ENCODE measurements at places on chromosomes 12 and 14. TPM values are rescaled to one million over a fixed set of nuclear protein-coding genes. Genes with fewer than 3 reads are reported as not detected.

Gene CABP1
- not detected for total RNA-seq

Gene KRT77
- total RNA-seq: not detected

Gene KRT75
- total RNA-seq: 1.4 TPM

Gene BTBD7
- 40.9 TPM for total RNA-seq

Gene CALCOCO1
- total RNA-seq: 163 TPM

Gene ADCK1
- 4.8 TPM for total RNA-seq

Data from articular chondrocyte of knee joint (primary cell).